CD8-positive, alpha-beta T cell (primary cell): ENCODE measurements at places on chromosomes 3 and 15.

DNA sequence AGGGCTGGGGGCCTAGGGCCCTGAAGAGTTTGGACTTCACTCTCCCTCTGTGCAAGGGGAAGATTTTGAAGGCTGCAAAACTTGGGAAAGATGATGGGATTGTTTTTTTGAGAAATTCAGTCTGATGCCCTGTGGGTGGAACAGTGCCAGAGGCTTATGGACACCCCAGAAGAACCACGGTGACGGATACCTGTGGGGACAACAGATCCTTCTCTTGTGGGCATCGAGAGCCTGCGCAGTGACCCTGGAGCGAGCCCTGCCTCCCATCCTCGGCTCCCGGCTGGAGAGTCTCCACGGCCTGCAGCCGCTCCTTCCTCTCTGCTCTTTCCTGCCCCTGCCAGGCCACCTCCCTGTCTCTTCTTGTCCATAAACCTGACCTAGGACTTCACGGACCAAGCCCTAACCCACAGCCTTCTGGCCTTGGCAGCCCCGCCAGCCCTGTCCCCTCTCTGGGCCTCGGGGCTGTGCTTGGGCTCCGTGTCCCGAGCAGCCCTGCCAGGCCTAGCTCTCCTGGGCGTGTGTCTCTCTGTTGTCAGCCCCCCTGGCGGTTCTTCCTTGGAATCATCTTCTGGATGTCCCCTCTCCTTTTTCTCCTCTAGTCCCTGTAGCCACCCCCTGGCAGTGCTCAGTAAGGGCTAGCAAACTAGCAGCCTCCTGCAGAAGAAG is 98.4 kb downstream of the VGLL4 start:
- no peak for DNase-seq

DNA sequence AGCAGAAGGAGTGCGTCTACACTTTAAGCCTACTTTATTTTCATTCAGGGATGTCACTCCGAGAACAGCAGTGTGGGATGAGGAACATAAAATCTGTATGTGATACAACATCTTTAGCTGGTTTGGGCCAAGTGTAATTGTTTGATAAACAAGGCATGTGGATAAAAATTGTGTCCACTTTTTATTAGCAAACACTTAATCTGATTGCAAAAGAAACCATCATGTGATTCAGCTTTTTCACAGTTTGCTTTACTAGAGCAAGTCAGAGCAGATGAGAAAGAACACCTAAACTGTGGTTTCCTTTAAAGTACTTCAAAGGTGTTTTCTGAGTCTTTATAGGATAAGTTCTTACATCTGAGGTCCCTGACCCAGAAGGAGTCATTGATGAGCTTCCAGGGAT is 237.9 kb downstream of the THSD4 start:
- DNase-seq: no peak

DNA sequence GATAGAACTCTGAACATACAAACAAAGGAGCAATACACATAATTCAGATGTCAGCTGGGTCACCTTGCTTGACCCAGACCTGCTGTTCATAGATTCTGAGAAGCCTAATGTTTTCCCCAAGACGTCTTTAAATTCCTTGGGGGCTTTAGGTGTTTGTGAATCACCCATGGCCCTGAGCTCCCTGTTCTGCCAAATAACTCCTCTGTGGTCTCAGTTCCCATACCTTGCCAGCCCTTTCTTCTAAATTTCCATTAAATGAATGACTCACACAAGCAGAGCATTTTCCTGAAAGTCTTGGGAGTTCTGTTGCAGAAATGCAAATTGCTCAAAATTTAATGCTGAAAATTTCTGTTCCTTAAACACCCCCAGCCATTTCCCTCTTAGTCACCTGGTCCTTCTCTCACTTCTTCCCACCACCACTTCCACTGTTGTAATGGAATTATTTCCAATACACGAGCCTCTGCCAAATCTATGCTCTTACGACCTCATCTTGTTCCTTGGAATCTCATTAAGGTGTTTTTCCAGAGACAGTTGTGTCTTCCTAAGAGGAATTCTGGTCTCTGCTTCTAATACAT is 33.4 kb upstream of the PSMD6 start:
- no peak for DNase-seq

DNA sequence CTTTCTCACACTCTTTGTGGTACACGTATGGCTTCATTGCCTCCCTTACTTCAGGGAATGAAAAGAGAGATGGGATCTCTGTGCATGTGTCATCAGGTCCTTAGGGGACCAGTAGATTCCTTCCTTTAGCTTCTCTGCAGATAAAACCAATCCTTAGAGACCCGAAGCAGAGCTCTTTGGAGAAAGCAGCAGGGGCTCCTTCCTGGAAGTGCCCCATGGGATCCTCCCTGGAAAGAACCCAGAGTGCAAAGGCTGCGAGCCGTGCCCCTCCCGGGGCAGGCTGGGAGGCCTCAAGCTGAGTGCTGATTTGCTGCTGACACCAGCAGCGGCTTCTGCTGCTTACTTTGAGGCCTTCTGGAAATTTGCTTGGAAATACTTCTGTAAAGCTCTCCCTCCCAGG is 328.6 kb upstream of the RGMA start:
- DNase-seq: no peak

- DNase-seq: no peak
Measured at GRCh38 chr15:41286665-41287333, 45.6 kb downstream of the OIP5 start.

DNA sequence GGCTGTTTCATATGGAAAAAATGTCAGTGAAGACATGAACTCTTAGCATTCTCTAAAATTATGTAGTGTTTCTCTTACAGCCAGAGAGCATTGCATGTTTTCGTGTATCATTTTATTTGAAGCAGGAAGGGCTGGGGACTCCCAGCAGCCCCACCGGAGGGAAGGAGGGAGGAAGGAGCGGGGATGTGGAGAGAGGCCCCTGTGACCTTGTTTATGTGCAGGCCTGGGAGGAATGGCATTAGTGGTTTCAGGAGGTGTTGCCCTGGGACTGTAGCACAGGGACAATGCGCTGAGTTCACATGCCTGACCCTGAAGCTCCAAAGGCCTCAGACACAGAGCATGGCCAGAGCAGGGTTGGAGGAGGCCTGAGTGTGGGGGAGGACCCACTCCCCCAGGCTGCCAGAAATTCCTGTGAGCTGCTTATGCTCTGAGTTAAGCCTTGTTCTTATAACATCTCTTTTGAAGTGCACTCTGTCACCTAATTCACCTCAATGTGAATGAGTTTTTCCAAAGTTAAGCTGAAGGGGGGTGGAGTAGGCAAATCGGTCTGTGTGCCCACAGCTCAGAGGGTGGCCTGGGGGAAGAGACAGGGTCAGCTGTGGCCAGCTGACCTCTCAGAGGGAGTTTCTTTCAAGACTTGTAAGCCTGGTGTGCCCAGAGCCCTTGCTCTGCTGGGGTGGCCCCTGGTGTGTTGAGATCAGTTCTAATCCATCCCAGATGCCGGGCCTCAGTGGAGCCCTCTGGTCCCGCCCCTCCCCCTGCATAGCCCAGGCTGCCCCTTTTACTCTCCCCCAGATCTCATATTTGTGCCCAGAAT is 3.9 kb upstream of the RNU6-1 start:
- DNase-seq: no peak

DNA sequence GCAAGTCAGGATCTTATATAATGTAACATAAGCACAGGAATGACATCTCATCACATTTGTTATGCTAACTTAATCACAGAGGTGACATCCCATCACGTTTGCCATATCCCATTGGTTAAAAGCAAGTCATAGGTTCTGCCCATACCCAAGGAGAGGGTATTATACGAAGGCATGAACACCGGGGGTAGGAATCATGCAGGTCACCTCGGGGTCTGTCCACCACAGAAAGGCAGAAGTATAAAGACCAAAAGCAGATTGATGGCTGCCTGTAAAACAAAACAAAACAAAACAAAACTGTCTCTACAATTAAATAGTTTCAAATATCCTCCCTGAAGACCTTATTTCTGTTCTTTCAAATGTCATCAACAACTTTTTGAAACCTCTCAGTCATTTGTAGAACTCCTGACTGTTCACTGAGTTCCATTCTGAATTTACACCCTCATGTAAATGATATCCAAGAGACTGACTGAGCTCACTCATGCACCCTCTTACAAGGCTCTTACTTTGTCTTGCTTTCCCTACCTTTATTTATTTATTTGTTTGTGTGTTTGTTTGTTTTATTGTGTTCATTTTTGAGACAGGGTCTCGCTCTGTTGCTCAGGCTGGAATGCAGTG is 22.7 kb upstream of the ZNF639 start:
- no peak for DNase-seq

GRCh38 chr3:13516760-13517135 is 32.2 kb upstream of the FBLN2 start:
- no peak for DNase-seq

DNA sequence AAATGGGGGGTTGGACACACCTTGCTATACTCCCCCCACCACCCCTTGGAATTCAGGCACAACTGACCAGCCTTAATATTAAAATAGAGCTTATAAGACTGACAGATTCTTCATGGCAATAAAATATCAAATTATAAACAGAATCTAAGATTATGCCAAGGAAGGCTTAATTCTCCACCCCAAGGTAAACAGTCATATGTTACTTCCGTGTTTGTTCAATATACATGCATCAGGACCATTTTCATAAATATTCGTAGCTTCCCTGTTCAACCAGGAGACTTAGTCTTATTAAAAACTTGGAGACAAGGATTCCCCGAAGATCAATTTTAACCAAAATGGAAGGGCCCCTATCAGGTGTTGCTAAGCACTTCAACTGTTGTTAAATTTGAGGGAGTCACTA is 13.3 kb upstream of the EHHADH start:
- no peak for DNase-seq

GRCh38 chr3:184608209-184608608 is 46.6 kb downstream of the EPHB3 start:
- peak; percentile 37 for DNase-seq

DNA sequence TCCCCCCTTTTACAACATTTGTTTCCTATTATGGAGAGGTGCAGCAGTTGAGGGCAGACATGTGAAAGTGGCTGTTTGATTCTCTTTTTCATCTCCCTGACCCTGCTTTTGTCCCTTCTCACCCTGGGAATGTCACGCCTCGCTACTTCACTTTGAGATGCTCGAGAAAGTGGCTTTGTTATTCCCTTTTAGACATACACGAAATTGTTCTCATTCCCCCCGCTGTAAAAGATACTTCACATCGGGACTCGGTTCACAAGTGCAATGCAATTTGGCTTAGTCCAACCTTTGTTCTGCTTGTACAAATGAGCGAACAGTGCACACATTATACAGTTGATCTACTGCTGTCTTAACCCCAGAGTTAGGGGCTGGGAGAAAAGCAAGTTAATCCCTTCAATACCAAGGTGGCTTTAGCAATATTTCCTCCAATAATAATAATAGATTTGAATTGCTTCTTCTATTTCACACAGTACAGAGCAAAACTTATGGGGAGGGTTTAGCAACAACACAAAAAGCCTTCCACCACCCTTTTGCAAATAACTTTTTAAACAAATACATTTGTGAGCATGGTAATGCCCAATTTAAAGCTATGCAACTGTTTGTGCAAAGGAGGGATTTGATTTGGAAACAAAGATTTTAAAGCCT is 5.7 kb upstream of the FOXB1 start:
- DNase-seq: no peak

DNA sequence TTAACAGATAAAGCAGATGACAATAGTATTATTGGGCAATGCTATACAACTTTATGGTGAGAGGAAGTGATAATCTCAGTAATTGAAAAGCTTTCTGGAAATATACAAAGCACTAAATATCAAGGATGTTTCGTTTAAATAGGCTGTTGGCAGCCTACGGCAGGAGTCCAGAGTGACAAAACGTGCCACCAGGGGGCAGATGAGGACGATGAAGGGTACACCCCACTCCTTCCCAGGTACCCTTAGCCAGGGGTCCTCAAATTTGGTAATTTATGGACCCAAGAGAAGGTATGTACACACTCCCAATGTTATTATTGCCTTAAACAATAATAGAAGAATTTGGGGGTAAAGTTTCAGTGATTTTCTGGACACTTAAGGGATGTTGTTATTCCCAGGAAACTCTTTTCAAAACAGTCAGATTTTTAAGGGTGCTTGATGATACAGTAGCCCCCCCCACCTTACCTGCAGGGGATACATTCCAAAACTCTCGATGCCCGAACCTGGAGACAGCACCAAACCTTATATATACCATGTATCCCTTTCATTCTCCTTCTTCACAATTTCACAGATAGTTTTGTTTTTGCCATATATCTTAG is 1.4 kb upstream of the MAGEL2 start:
- no peak for DNase-seq

DNA sequence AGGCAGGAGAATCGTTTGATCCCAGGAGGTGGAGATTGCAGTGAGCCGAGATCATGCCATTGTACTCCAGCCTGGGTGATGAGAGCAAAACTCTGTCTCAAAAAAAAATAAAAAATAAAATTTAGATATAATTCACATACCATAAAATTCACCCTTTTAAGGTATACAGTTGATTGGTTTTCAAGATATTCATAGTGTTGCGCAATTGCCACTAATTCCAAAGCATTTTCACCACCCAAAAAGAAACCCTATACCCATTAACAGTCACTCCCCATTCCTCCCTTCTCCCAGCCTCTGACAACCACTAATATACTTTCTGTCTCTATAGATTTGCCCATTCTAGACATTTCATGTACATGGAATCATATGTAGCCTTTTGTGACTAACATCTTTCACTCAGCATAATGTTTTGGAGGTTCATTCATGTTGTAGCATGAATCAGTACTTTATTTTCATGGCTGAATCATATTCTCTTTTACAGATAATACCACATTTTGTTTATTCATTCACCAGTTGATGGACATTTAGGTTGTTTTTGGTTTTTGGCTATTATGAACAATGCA is 116.7 kb downstream of the RASA2 start:
- no peak for DNase-seq

- DNase-seq: no peak
Measured at GRCh38 chr15:72809329-72809728, 25.8 kb upstream of the ADPGK start.

- DNase-seq: no peak
Measured at GRCh38 chr3:197561926-197562325, 6.2 kb upstream of the BDH1 start.

- DNase-seq: no peak
Measured at GRCh38 chr15:80507638-80508316, 103.6 kb downstream of the ARNT2 start.

- DNase-seq: no peak
Measured at GRCh38 chr3:184231671-184232070, 2.3 kb downstream of the VWA5B2 start.

GRCh38 chr15:93800805-93801204 is 430.6 kb upstream of the MCTP2 start:
- no peak for DNase-seq
